Cortex of kidney (tissue), 1 donor: ENCODE measurements at places on chromosomes 3 and 15.

DNA sequence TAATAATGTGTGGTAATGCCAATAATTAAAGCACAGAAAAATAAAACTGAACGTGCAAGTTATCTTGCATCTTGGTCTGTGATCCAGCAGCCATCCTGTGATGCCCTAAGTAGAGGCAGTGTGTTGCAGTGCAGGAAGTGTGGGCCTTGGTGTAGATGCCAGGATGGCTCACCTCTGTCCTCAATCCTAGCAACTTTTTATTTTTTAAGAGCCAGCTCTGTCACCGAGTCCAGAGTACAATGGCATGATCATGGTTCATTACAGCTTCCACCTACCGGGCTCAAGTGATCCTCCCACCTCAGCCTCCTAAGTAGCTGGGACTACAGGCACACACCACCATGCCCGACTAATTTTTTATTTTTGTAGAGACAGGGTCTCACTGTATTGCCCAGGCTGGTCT lies 7.6 kb downstream of the BAHD1 start:
- no peak for DNase-seq

DNA sequence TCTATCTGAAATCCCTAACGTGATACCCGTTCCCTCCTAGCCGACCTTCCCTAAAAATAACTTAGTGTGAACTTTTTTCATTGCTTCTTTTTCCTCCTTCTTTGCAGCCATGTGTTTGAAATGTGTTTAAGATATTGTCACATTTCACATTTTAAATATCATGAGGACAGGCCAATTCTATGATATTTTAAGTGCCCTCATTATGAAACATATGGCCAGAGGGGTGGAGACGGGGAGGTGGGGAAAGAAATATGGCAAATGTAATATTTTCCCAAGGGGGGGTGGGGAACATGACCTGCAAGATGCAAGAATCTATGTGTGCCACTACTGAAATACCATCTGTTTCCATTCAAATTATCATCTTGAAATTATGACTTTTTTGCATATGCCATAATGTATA lies 1039.2 kb downstream of the AGBL1 start:
- no peak for DNase-seq

GRCh38 chr15:81335631-81336030 lies 11.7 kb upstream of the STARD5 start:
- DNase-seq, result no peak

DNA sequence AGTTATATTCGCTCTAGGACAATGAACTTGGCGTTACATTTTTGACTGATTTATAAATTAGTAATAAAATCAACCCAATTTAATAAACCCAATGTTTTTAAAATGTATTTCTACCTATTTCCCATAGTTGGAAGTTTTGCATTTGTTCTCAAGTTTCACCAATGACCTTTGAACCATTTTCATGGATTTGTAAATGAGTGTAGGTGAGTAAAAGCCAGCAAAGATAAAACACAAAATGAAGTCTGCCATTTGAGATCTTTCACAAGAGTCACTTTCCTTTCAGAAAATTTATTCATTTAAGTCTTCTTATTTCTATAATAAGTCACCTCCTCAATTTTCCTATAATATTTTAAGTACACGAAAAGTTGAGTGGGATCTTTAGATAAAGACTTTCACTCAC lies 92.1 kb downstream of the MEIS2 start:
- no peak for DNase-seq

GRCh38 chr3:179147514-179147872 lies 664 bp upstream of the PIK3CA start:
- DNase-seq, result no peak

DNA sequence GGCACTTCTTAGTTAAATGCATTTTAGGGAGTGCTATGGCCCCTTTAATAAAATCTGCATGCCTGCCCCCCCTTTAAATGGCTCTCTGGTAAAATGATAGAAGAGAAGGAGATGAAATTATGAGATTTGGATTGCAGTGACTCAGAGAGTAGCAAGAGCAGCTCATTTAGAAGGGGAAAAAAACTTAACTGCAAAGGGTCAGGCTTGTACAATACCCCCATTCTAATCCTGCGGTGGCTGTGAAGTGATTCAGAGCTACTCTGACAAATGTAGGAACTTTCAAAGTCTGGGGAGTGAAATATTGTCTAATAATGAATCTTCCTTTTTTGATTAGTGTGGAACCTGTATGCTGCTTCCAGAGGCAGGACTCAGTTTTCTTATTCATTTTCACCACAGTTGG lies 44.1 kb upstream of the TBC1D23 start:
- DNase-seq, result no peak
